Activated T-cell treated with anti-CD3 and anti-CD28 coated beads, Interleukin-2, amount 50 U/mL, for 4 hours (primary cell): ENCODE measurements at places on chromosomes 7 and 10. TPM values are rescaled to one million over a fixed set of nuclear protein-coding genes. Genes with fewer than 3 reads are reported as not detected.

The PNLIPRP3 gene
- total RNA-seq = not detected

The ITGB8 gene
- total RNA-seq = 0.10 TPM

GRCh38 chr7:129958643-129959470 lies 6.1 kb upstream of the UBE2H start:
- no peak for DNase-seq

The BAG3 gene
- total RNA-seq = 14.7 TPM
